ENCODE measurements at places on chromosomes 1 and 21. TPM values are rescaled to one million over a fixed set of nuclear protein-coding genes. Genes with fewer than 3 reads are reported as not detected.

The KIF21B gene
- polyA plus RNA-seq = 2.6 TPM

GRCh38 chr1:109624201-109625010, 4.8 kb downstream of the AMPD2 start:
- DNase-seq = no peak

- DNase-seq = no peak
Observed at GRCh38 chr1:205630651-205631009, 1.2 kb downstream of the ELK4 start.

The FHL3 gene
- 39.2 TPM for polyA plus RNA-seq

- DNase-seq = no peak
Observed at GRCh38 chr1:33715195-33715811, 148.6 kb upstream of the HMGB4 start.

- no peak for DNase-seq
Observed at GRCh38 chr1:218351391-218352074, 6.4 kb downstream of the TGFB2 start.

All from left renal pelvis (tissue), 4 donors.